ENCODE measurements at places on chromosomes 6 and 20.

DNA sequence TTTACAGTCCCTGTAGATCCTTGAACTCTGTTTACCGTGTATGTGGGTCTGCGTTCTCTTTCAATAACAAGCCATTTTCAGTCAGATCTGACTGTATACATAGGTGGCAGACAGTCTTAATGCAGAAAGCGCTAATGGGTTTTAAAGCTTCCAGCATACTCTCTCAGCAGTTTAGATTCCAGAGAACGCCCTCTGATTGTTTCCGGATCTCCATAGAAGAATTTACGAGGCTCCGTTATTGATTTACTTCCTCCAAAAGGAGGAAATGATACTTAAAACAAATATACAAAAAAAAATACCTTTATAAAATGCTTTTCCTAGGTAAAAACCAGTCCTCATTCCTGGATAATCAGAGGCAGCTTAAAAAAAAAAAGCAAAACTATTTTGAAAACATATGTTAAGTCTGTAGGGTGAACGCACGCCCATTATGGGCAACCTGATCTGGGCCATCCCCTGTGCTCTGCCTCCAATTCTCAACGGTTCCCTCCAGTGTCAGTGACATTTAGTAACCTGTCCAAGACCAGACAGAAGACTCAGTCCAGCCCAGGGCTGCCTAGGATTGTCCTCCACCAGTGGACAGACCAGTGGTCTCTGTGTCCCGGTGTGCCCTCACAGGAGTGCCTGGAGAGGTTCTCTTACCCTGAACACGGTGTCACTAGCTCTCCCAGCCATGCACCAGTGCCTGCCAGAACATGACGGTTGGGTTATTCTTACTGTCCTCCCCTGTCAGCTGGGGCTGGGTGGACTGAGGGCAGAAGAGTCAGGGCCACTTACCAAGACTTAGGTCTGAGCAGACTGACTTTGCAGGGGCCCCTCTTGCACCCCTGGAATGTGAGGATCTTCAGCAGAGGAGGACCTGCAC, 217.3 kb downstream of the ARID1B start:
- no peak for DNase-seq

DNA sequence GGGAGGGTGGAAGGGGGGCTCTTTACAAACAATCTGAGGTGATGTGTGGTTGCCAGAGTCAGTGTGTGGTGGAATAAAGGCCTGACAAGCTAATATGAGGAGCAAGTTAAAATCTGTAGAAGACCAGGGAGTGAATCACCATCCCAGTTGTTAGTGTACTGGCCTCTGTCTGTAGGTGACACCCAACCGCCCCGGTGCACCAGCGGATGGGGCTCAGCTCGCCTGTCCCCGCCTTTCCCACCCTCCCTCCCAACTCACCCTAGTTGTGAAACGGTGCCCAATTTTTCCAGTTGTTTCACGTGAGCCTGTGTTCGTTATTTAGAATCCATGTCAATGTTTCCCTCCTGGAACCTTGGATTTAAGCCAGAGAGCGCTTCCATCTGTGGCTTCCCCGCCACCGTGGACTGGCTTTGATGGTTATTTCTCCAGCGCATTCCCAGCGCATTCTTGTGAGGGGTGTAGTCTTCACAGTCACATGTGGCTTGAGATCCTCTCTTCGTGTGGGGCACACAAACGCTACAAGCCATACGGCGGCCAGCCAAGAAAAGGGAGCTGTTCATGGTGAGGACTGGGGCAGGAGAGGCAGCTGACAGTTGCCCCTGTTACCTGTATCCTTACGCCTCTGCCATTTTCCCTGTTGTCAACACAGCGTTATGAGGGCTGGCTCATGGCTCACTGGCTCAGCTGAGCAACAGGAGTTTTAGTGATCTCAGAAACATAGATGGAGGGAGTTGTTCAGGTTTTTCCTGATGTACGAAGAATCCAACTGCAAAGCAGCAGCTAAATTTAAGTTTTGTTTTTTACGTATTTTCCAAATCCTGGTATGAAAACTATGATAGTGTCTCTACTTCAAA, 137.6 kb downstream of the ZDHHC14 start:
- DNase-seq, result no peak

GRCh38 chr20:33262658-33263065, 20.4 kb upstream of the BPIFB1 start:
- DNase-seq, result no peak

DNA sequence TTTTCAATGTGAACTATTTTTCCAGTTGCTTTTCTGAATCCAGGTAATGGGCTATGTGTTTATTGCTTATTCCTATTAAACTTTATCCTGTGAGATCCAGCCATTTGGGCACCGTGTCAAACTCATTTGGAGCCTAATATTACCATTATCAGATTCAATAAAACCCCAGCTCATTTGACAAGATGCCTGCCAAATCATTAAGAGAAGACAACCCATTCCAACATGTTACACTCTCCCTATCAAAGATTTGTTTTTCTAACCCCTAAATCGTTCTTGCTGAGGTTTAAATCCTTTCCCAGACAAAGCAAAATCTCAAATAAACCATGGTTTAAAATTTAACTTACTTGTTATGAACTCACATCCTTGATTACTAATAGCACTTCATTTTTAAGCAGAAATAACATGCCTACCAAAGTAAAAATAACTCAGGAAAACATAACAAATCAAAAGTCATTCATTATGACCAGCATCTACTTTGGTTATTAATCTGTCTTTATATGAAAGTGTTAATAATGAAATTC, 130.0 kb upstream of the TCF21 start:
- DNase-seq, result no peak

- no peak for DNase-seq
Measured at GRCh38 chr20:51695574-51696303, 72.5 kb downstream of the ATP9A start.

- DNase-seq, result peak; percentile 45
Measured at GRCh38 chr6:2749969-2750600, 637 bp downstream of the MYLK4 start.

GRCh38 chr20:54118220-54119001, 48.0 kb upstream of the BCAS1 start:
- no peak for DNase-seq

- no peak for DNase-seq
Measured at GRCh38 chr6:166957087-166957804, 896 bp upstream of the RNASET2 start.

Measured in activated CD8-positive, alpha-beta memory T cell treated with anti-CD3 and anti-CD28 coated beads for 4 hours (primary cell).